Activated naive CD8-positive, alpha-beta T cell treated with anti-CD3 and anti-CD28 coated beads, Interleukin-2, amount 10 ng/mL, durations not matched to agents 7 days and 5 days (primary cell): ENCODE measurements at places on chromosomes 12 and 14. TPM values are rescaled to one million over a fixed set of nuclear protein-coding genes. Genes with fewer than 3 reads are reported as not detected.

DNA sequence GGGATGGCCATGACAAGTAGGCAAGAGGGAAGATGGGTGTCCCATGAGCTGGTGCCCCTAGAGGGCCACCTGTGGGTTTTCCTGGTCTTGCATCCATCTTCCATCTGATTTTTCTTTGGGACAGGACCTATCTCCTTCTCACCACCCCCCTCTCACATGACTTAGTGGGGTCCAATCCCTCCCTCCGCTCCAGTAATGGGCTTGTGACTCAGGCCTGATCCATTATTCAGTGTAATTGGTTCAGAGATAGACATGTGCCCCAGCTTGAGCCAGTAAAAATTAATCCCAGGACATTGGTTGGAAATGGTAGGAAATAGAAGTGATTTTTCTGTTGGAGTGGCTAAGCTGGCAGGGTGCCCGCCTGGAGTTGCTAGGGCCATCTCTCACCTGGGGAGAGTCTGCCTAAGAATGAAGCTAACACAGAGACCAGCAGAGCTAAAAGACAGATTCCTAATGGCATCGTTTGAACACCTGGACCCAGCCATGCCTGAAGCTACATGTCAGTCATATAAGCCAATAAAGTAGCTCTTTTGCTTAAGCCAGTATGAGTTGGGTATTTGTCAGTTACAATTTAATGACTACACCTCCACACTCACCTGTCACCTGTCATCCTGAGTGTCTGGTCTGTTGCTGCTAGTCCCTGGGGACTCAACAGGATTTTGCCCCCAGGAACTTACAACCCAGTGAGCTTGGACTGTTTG is 14.7 kb downstream of the RASAL1 start:
- no peak overlapping the region for H3K27ac ChIP-seq
- H3K4me1 ChIP-seq, result no peaks in the 10 kb centered on the region
- DNase-seq, result no peak
- no peak overlapping the region for H3K4me3 ChIP-seq
- H3K36me3 ChIP-seq, result no peaks in the 10 kb centered on the region

GRCh38 chr12:12032260-12032791 is 38.4 kb upstream of the BCL2L14 start:
- no peak for DNase-seq
- no peaks in the 10 kb centered on the region for H3K27me3 ChIP-seq
- H3K4me3 ChIP-seq, result peak overlapping the region; percentile 78

DNA sequence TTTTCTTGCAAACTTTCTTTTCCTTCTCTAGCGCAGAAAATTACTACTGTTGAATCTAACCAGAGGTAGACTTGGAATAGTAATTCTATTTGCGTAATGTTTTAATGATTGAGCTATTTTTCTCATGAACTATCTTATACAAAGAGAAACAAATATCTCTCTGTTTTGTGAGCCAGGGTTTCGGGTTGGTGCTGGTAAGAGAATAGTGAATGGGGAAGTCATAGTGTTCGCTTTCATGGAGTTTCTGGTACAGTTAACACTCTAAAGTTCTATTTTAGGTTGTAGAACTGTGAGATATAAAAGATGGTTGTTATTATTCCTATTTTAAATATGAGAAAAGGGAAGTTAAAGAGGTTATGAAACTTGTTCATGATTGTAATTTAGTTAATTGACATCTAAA is 6.6 kb downstream of the CLEC1B start:
- H3K36me3 ChIP-seq, result peaks cover 3% of the 10 kb centered on the region
- DNase-seq, result no peak
- H3K27me3 ChIP-seq, result peaks cover 28% of the 10 kb centered on the region
- no peak overlapping the region for H3K27ac ChIP-seq
- no peaks in the 10 kb centered on the region for H3K4me1 ChIP-seq

DNA sequence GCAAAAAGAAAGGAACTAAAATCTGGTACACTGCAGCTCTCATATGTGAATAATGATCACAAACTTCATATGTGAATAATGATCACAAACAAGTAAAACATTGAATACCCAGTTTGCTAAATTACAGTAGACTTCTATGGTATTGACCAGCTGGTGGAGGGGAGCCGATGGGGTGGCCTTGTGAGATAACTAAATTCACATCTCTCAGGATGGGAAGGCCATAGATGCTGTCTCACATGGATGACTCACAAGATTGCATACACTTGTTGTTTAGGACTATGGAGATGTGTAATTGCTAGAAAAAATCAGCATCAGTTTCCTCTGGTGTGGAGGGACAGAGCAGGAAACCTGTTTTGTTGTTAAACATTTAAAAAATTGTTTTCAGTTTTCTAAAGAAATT is 49.2 kb downstream of the ACACB start:
- peaks cover 13% of the 10 kb centered on the region for H3K36me3 ChIP-seq
- no peak overlapping the region for H3K4me3 ChIP-seq
- no peak for DNase-seq

- DNase-seq, result no peak
- H3K4me1 ChIP-seq, result no peaks in the 10 kb centered on the region
- H3K4me3 ChIP-seq, result no peak overlapping the region
- H3K27me3 ChIP-seq, result no peaks in the 10 kb centered on the region
- H3K27ac ChIP-seq, result no peak overlapping the region
- H3K36me3 ChIP-seq, result no peaks in the 10 kb centered on the region
Observed at GRCh38 chr12:3243376-3244084, 166.4 kb downstream of the TSPAN9 start.

The ZFYVE1 gene
- 15.2 TPM for total RNA-seq
